ENCODE measurements at places on chromosomes 1 and 21. TPM values are rescaled to one million over a fixed set of nuclear protein-coding genes. Genes with fewer than 3 reads are reported as not detected.

DNA sequence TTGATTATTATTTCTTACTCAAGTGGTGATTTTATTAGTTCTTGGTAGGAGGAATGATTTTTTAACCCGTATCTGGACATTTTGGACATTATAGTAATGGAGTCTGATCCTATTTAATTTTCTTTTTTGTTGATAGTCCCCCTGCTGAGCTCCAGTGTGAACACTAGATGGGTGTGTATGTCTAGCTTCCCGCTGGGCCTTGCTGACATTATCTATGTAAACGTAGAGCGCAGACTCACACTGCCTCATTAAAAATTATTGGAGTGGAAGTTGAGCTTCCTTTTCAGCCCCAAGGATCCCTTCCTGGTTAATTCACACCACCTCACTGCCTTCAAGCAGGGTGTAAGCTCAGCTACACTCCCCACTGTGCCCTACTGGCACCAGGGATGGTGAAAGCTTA is 467.6 kb upstream of the PKN2 start:
- no peak for DNase-seq

DNA sequence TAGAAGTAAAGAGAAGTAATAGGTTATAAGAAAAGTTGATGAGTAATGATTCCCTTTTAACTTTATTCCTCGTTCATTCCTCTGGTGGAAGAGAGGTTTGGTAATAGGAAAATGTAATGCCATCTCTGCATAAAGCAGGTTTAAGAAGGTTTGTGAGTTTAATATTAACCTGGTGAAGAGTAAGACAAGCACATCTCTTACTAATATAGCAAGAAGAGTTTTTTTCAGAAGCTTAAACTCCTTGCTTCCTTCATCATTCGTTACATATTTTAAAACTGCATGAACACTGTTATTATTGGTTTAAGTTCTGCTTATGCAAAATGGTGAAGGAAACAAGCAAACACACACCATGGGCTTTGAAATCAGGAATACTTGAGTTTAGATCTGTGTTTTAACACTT is 9.2 kb upstream of the PLA2G4A start:
- no peak for DNase-seq

GRCh38 chr1:6513320-6513801 is 21.9 kb upstream of the PLEKHG5 start:
- DNase-seq = no peak

GRCh38 chr1:23611601-23612327 is 52.5 kb upstream of the ID3 start:
- DNase-seq = no peak

ADAMTSL4 gene
- 36.0 TPM for total RNA-seq

KRTAP13-2 gene
- total RNA-seq = not detected

GRCh38 chr1:107142140-107142542 is 1.3 kb downstream of the NTNG1 start:
- DNase-seq = no peak

All from sigmoid colon (tissue), 7 donors.